ENCODE measurements at places on chromosomes 1 and 21.

DNA sequence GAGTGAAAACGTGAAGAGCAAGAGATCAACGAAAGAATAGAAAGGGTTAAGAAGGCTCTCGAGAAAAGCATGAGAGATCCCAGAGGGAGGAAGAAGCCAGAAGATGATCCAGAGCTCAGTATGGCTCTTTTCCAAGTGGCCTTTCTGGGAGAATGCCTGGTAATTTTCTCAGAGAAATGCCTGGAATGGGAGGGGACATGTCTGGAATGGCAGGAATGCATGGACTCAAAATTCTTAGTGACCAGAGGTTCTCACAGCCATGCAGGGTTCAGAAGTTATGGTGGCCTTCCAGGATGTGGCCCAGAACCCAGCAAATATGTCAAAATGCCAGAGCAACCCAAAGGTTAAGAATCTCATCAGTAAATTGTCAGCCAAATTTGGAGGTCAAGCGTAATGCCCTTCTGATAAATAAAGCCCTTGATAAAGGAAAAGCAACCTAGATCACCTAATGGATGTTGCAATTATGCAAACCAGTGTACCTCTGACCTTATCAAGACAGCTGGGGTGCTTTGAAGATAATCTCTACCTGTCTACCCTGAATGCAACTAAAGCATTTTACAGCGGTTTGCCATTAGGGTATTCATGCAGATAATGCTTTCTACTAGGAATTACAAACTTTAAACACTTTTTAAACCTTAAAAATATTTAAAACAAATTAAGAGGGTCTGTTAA lies 53.1 kb downstream of the NBPF6 start:
- no peak for DNase-seq

DNA sequence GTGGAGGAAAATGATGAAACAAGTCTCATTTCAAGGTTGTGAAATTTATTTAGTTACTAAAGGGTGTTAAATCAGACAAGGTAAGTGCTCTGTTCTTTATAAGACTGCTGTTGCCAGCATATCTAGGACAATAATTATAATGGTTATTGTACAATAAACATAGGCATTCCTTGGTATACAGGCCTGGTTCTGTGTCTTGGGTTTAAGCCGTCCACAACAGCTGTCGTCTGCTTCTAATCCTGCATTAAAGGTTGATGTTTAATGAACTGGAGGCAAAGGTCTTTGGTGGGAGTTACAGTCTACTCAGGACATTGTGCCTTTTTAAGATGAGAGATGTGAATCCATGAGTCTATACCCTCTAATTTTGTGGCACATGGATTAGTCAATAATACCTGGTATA lies 23.4 kb upstream of the FMO4 start:
- no peak for DNase-seq

- DNase-seq = no peak
Observed at GRCh38 chr1:39958403-39959200, 3.7 kb downstream of the MFSD2A start.

DNA sequence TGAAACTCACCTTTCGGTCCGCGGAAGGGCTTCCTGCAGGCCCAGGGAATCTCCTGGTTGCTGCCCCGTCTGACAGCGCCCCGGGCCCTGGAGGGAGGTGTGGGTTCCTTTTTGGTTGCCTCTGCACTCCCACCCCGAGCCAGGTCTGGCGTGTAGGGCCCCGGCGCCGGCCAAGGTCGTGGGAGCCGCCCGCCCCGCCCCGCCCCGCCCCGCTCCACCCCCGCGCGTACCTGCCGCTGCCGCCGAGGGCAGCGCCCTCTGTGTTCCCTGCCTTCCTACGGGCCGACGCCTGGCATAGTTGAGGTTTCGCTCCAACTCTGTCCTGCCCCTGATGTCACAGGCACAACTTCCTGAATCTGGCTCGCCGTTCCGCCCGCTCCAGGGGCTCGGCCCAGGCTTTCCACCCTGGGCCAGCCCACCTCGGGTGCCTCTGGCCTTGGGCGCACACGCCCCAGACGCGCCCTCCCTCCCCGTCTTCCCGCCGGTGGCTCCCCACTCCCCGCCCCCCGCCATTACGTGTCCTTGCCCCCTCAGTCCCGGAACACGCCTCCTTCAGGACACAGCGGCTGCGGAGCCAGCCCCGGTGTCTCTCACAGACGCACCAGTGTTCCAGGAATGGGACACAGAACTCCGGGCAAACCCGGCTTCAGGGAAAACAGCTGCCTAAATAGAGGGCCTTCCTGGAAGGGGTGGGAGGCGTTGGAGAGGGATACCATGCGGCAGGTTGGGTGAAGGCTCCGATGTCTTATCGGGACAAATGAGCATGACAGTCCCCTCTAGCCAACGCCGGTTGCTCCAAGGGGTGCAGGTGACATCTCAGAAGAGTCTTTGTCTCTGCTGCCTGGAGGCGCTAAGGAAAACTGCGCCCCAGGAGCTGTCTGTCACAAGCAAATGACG lies at the start of gene KIAA0040:
Gene KIAA0040, minus strand, starts transcription at position 147 of the 897 bp plus-strand sequence. CDS start 31,763 bp downstream, outside the sequence.
- peak; percentile 70 for DNase-seq

DNA sequence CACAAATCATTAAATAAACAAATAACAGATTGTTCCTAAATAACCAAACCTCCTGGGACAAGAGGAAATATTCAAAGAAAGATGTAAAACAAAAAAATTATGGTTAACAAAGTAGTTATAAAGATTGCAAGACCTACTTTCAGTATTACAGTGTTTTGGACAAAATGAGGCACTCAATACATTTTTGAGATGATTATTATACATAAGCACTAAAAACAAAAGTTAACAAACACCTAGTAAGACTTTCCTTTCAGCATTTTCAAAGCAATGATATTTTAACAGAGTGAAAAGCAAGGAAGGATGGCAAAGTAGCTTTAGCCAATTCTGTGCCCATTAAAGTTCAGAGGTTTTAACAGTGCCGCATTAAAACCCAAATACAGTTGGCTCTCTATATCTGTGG lies 17.2 kb downstream of the OMA1 start:
- DNase-seq = no peak

DNA sequence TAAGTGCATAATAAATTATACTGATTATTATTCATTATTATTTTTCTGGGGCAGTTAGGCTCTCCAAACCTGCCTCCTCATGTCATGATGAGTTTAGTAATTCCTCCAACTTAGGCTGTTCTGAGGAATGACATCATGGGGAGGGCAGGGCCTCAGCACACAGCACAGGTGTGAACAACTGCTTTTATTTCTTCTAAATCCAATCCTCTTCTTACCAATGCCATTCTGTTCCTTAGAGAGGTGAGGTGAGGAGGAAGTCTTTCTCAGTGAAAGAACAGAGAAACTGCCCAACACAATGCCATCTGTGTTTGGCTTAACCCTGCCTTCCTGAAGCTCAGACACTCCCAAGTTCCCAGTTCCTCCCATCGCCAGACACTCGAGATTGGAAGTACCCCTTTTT lies 45.4 kb upstream of the WASF2 start:
- DNase-seq = no peak

- DNase-seq = no peak
Observed at GRCh38 chr1:8232036-8232757, 85.7 kb upstream of the SLC45A1 start.

GRCh38 chr1:98422816-98423215 lies 238.7 kb upstream of the SNX7 start:
- no peak for DNase-seq
